ENCODE measurements at places on chromosomes 3 and 15.

- no peak for DNase-seq
Observed at GRCh38 chr15:43346305-43346704, 15.9 kb upstream of the LCMT2 start.

- no peak for DNase-seq
Observed at GRCh38 chr3:183984749-183985729, 32.6 kb downstream of the ABCC5 start.

GRCh38 chr3:196194542-196194915 is 16.7 kb downstream of the ZDHHC19 start:
- DNase-seq, result no peak

- DNase-seq, result no peak
Observed at GRCh38 chr3:65020281-65021160, 332.7 kb upstream of the ADAMTS9 start.

GRCh38 chr3:139577909-139578308 is 38.4 kb upstream of the RBP1 start:
- DNase-seq, result no peak

DNA sequence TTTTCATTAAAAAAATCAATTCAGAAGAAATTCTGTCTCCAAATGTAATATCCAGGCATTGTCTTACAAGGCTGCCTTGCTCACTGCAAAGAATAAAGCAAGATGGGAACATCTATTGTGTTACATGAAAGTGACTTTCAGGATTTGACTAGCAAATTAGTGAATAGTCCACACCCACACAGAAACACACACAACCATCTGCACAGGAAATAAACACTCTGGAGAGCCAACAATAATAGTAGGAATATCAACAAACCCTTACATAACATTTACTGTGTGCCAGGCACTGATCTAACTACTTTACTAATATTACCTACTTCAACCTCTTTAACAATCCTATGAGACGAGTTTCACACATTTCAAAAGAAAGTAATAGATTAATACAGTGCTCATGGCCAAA is 28.9 kb upstream of the ZNF385D start:
- DNase-seq, result no peak

DNA sequence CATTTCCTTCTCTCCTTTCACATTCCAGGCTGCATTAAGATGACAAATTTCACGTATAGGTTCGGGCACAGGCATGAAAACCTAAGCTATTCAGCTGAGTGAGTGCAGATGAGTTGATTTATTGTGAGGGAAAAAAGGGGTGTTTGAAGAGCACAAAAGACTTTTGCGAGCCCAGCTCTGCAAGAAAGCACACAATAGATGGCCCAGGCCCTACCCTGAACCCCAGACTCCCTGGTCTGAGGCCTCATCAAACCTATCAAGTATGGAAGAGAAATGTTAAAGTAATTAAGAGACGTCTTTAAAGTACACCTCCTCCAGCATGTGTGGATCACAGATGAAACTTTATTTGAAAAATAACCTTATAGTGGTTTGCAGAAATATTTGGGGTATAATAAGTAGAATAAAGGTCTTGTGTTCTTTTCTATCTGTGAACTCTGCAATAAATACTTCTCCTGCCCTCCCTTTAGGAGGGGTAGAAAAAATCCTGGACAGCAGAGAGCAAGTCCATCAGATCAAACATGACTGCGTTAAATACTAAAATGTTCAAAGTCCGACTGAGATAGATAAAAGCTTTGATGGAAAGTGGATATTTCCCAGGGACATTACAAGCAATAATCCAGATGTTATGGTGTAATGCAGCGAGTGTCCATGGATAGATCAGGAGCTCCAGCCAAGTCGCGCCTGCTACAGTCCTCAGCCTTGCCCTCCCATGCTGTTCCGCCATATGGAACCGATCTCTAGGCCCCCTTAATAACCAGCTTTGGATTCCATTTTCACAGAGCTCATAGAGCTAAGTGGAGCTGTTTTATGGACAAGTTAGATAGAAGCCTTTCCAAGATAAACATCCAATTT is 121.5 kb downstream of the MCTP2 start:
- DNase-seq, result no peak

DNA sequence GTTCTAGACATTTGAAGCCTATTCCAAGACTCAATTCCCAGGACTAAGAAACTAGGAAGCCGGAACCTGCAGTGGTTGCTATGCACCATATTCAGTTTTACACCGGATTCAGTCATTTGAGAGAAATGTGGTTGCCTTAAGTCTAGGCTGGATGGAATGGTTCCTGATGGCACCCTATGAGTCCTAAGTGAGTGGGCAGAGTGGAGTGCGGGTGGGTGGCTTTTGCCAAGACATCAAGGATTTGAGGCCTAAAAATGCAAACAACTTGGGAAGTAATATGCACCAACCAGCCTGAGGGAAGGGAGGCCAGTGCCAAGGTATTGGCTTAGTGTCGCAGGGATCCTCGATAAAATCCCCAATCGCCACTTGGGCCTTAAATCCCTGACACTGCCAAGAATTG is 4.2 kb upstream of the CD276 start:
- DNase-seq, result no peak

DNA sequence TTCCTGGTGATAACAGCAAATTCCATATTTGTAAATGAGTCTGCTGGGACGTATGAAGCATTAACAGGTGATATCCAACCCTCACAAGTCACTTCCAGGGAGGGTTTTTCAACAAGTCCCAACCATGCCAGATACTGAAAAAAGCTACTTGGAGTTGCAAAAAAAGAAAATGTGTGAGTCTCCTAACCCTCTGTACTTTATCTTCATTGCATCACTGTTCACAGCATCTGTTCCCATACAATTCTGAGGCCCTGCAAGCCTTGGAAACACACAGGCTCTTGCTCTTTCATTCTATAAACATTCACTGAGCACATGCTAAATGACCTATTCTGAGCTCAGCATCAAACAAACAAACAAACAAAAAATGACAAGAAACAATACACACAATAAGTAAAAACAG is 120.8 kb downstream of the RFTN1 start:
- no peak for DNase-seq

DNA sequence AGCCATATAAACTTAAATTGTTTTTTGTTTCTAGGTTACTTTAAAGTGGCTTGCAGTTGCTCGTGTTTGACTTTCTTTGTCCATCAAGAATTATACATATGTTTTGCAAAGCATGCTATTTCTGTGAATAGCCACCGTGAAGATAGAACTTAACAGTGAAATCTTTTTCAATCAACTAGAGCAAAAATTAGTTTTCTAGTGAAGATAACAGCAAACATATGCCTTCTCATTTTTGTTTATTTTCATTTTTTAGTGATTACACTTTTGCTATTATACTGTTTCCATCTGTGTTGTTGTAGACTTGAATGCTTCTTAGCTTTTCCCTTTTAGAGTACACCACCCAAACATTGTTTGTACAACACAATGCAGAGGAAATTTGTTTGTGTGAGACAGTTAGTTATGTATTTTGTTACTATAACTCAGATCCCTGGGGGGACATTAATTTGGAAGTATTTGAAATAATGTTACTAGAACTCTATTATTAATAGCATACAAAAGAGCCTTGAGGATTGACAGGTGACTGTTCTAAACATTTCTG is 62.8 kb downstream of the CRYBG3 start:
- DNase-seq, result no peak

GRCh38 chr3:18559331-18559842 is 134.2 kb upstream of the SATB1 start:
- peak; percentile 66 for DNase-seq

DNA sequence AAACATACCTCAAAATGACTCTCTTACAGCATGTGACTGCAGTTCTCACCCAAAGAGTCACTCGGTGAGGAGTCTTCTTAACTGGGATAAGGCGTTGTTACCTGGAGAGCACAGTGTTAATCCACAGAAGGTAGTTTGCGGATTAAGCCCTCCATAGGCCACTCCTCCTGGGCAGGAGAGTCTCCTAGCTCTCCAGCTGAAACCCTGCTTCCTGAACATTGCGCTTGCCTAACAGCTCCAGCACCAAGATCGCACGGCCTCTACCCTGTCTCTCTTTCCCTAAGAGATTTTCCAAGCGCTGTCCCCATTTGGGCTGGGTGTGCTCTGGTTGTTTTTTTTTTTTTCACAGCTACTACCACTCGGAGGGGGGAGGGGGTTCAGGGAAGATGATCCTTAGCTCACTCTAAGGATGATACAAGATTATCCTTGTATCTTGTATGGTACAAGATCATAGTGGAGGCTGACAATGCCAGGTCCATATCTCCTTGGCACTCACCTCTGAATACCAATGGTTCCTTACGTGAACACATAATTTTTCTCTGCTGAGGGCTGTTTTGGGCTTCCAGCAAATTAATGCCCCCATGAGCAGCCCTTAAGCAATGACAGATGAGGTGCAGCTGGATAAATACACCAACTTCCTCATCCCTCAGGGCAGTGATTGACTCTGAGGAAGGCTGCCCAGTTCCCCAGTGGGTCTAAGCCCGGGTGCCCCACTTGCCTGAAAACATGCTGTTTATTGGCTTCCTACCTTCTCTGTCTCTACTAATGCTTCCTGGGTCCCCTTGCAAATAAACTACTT is 185.2 kb upstream of the TSC22D2 start:
- DNase-seq, result peak; percentile 19

DNA sequence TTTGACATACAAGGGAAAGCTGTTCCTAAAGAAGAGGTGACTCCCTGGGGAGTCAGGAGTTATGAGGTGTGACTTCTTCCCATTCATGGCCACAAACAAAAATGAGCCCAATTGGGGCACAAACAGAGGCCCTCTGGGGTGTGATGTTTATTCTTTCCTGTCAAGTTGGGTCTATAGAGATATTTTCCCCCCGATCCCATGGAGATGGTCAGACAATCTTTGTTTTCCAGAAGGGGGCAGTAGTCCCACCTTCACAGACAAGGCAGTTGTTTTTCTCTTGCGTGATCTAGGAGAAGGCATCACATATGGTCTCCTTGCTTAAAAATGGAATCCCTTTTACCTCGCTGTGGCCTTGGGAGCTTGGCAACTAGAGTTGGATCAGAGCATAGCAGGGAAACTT is 110.3 kb downstream of the MFSD1 start:
- no peak for DNase-seq

GRCh38 chr3:190375246-190375645 is 12.7 kb upstream of the CLDN16 start:
- DNase-seq, result no peak

DNA sequence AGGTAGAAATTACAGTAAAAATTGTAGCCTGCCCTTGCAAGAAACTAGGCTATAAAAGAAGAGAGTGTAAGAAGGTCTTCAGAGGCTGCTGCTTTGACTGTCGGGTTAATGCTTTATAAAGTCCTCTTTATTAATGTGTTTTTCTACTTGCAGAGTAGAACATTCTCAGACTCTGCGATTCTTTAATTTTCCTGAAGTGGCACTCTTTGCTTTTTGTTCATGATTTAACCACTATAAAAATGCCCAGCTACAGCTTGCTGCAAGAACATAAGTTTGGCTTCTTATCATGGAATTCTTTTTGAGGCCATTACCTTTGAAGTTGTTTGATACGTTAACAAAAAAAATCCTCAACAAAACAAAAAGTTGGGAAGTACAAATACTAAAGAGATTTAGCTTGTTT is 33.8 kb downstream of the MFSD1 start:
- DNase-seq, result no peak

GRCh38 chr15:72116731-72117485 is 1.0 kb downstream of the MYO9A start:
- DNase-seq, result no peak

DNA sequence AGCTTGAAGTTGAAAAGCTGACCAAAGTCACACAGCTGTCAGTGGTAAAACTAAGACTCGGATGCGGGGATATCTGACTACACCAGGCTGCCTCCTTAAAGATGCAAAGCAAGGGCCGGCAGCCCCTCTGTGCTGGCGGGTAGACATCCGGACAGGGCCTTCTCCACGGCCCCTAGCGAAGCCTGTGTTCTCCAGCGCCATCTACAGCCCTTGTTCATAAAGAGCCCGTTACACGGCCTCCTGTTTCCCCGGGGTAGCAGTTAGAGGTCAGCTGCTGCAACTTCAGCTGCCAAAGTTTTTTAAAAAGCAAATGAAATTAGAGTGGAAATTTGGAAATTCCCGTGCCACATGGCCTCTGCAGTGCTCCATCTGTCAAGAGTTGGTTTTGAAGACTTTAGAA is 383.0 kb downstream of the TBL1XR1 start:
- no peak for DNase-seq

DNA sequence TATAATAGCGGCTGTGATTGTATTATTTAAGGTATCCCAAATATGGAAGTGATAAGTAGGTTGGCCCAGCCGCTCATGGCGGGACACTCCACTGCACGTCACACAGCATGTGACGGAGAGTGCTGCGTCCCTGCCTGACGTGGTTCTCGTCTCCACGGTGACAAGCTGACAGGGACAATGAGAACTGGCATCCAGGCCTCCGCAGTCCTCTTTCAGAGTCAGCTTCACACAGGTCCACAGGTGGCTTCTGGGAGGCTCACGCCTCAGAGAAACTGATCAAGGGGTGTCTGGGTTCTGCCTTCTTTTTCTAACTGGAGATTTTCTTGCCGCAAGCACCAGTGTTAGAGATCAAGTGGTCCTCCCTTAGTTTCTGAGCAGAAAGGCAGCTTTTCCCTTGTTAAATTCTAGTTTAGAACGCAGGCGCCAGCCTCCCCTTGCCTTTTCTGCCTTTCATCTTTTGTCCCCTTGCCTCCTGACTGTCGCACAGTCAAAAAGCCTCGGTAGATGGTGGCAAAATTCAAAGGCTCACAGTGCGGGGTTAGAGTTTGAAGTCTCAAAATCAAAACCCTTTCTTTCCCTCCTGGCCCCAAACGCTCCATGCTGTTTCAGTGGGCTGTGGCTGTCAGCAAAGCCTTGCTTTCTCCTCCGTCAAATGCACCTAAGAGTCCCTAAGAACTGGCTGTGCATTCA is 120.9 kb downstream of the ATP10A start:
- no peak for DNase-seq

- DNase-seq, result no peak
Observed at GRCh38 chr3:190877925-190878324, 15.4 kb upstream of the GMNC start.

DNA sequence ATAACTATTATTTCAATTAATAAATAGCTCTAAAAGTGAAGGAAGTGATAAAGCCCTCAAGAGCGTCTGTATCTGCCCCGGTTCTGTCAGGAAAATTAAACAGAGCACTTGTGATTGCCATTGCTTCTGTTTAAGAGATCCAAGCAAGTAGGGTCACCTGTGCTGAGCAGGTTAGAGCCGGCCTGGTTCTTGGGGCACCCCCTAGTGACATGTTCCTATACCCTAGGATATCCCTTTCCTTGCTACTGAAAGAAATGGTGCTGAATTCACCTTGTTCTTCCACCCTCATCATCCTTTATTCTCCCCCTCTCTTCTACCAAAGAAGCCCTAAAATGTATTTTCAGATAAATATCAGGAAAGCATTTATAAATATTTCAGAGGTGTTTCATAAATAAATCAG is 323.5 kb downstream of the RORA start:
- DNase-seq, result no peak

All from SHP77 (cell line).